ENCODE measurements at places on chromosomes 5 and 9.
A peak's percentile ranks its signal among the peaks of the same experiment; 100 is the strongest.

DNA sequence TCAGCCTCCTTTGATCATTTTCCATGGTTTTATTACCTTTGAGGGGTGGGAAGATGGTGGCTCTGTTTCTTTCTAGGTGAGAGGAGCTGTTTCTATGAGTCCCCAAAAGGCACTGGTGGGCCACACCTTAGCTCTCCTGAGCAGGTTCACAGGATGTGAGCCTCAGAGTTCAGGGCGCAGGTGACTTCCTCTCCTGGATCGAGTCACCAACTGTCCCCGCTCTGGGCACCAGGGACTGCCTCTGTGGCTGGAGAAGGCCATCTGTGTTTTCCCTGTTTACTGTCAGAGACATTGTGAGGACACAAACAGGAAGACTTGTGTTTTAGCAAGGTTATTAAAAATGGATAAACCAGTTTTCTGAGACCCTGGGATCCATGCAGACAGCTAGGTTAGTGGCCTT, 68.5 kb downstream of the IL31RA start:
- no peak for DNase-seq

DNA sequence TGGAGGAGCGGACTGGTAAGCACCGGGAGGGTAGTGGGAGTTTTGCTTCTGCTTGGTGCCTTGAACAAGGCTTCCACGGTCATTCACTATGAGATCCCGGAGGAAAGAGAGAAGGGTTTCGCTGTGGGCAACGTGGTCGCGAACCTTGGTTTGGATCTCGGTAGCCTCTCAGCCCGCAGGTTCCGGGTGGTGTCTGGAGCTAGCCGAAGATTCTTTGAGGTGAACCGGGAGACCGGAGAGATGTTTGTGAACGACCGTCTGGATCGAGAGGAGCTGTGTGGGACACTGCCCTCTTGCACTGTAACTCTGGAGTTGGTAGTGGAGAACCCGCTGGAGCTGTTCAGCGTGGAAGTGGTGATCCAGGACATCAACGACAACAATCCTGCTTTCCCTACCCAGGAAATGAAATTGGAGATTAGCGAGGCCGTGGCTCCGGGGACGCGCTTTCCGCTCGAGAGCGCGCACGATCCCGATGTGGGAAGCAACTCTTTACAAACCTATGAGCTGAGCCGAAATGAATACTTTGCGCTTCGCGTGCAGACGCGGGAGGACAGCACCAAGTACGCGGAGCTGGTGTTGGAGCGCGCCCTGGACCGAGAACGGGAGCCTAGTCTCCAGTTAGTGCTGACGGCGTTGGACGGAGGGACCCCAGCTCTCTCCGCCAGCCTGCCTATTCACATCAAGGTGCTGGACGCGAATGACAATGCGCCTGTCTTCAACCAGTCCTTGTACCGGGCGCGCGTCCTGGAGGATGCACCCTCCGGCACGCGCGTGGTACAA, 556 bp downstream of the PCDHGC3 start:
- DNase-seq = peak; percentile 31

DNA sequence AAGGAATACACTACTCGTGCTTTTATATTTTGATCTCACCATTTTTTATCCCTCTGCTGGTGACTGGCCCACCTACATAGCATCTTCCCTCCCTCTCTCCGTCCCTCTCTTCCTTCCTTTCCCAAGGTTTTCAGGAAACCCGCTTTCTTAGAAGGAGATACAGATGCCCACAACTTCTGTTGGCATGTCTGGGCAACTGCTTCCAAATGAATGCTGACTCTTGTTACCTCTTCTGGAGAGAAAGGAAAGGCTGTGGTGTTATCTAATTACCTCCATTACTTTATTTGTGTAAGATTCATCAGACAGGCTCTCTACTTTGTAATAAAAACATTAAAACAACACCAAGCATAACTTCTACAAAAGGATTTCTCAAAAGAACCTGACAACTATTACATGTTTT, 20.2 kb downstream of the FANCC start:
- DNase-seq = no peak

DNA sequence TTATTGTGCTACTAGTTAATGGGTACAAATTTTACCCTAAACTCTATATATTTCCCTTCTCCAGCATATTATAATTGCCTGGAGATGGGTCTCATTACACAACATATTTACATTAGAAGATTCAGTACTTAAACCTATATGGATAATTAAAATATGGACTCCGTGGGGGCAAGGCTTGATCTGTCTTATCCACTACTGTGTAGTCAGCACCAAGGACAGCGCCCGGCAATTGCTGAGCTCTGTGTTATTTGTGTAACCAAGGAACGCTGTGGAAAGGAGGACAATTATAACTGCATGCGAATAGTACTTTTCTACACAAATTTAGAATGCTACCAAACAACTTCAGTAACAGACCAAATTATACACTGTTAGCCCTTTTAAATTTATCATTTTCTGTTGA, 77.7 kb downstream of the DNAH5 start:
- DNase-seq = no peak

- no peak for DNase-seq
These were observed 419.9 kb upstream of the CDH9 start for GRCh38 chr5:27458287-27458686.
